ENCODE measurements at places on chromosomes 4 and X.
A peak's percentile ranks its signal among the peaks of the same experiment; 100 is the strongest.

- no peak for DNase-seq
These were observed 775.2 kb upstream of the POU3F4 start for GRCh38 chrX:82732861-82733260.

GRCh38 chrX:13741695-13742094, 7.1 kb downstream of the OFD1 start:
- DNase-seq = no peak

- no peak for DNase-seq
These were observed 111.8 kb upstream of the MAP3K15 start for GRCh38 chrX:19627081-19627480.

DNA sequence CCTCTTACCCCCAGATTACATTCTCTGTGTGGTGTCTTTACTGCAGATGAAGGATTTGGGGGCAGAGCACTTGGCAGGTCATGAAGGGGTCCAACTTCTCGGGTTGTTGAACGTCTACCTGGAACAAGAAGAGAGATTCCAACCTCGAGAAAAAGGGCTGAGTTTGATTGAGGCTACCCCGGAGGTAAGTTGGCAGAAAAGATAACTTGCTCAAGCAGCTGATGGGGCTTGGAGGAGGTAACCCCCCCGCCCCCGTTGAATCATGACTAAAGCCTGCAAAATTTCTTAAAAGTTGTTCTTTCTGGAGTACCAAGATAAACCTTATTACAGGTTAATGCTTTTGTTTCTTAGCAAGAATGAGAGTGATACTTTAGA, 1.5 kb downstream of the CCNG2 start:
- peak; percentile 41 for DNase-seq

- DNase-seq = no peak
These were observed 22.2 kb downstream of the HELT start for GRCh38 chr4:185040523-185040922.

GRCh38 chr4:119135721-119136121, at the start of gene MYOZ2:
Gene MYOZ2, plus strand, starts transcription at chr4:119135832. Its CDS starts 694 bp downstream, at chr4:119136526.
- DNase-seq = peak; percentile 65

GRCh38 chrX:115387327-115387726, 97.8 kb downstream of the LUZP4 start:
- no peak for DNase-seq

GRCh38 chrX:23802431-23802830, 19.5 kb downstream of the SAT1 start:
- DNase-seq = no peak
